ENCODE measurements at places on chromosomes 13 and 19.
A peak's percentile ranks its signal among the peaks of the same experiment; 100 is the strongest.

DNA sequence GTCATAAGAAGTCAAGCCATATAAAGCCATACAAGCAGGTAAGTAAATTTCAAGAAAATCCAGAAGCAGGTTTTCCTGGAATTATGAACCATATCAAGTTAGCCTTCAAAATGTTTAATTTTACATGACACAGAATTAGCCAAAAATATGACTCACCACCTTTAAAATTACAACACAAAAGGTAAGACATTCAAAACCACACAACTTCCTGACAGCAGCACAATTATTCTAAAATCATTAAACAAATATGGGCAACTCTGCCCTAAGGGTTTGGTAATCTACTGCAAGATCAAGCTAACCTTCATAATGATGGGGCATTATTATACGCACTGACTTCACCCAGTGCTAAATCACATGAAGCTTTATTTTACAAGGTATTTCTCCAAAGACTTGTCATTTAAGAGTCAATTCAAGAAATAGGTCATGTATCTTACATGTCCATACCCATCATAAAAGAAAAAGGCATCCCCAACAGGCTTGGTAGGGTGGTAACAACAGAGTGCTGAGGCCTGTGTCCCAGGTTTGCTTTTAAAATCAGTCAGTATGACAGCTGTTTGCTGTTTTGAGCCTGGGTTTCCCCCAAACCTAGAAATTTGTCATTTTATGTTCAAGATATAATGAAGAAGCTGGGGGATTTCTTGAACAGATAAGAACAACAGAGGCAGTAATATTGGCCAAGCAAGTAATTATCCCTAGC, 15.2 kb downstream of the RCBTB1 start:
- DNase-seq = no peak

DNA sequence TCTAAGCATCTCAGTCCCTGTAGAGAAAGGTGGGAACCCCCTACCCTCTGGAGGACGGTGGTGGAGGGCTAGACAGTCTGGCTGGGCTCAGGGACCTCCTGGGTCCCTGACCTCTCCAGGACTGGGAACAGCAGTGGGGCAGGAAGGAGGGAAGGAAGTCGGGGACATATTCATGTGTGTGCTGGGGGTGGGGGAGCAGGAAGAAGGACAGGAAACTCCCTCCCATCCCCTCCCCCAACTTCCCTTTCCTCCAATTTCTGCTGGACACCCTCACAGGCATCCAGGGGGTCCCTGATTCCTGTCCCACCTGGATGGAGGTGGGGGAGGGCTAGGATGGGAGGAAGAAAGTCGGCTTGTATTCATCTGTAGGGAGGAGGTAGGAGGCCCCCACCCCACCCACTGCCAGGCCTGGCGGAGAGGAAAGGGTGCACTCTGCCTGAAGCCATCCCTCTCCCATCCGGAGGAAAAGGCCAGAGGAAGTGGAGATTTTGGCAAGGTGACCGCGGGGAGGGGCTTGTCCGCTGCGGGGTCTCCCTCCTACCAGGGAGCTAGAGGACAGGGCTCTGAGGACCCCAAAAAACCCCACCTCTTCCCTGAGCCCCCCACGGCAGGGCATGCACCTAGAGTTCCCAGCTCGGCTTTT, 2.3 kb downstream of the NOVA2 start:
- DNase-seq = no peak

- DNase-seq = peak; percentile 73
These were observed 64.5 kb downstream of the CEBPG start for GRCh38 chr19:33437821-33438671.

- DNase-seq = no peak
These were observed 10.0 kb upstream of the ZNF443 start for GRCh38 chr19:12450844-12451243.

DNA sequence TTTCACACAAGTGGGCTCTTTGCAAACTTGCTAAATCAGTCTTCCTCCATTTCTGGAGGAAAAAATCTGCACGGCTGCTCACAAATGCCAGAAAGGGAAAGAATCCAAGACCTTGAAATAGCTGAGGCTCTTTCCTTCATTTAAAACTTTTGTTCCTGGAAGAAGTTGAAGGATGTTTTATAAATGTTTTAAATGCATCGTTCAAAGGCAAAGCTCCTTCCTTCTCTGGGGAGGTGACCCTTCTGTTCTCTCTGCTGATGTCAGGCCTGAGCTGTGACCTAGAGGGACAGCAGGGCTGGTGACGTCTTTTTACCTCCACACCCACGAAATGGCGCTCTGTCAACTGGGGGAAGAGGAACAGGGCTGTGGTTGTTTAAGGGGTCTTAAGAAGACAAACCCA, 376.4 kb upstream of the ZNF507 start:
- no peak for DNase-seq

GRCh38 chr13:97127842-97128241, 94.3 kb upstream of the MBNL2 start:
- no peak for DNase-seq

DNA sequence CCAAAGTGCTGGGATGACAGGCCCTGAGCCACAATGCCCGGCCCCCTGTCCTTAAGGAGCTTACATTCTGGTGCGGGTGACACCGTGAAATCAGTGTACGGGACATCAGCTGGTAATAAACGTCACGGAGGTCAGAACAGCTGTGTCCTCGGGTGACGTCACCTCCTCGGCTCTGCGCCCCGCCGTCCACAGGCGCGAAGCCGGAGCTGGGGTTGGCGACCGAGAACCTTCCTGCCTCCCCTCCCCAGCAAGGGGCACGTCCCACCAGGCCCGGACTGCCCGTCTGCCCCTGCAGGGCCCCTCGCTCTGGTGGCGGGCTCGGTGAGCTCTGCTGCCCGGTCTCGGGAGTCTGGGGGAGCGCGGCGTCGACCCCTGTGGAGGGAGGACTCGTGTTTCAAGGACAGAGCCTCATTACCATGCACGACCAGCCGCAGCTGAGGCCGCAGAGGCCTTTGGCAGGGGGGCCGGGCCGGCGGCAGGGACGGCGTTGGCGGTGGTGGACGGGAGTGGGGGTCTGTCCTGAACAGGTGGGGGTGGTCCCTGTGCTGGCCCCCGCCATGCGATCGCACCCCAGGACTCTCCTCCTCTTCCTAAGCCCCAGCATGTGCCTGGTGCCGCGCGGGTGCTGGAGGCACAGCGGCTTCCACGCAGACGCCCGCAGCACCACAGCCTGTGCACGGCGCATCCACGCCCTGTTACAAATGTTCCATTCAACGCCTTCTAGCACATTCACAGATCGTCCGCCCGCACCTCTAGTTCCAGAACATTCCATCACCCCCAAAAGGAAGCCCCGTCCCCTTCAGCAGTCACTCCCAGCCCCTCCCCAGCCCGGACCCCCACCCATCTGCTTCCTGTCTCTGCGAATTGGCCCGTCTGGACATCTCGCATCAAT, 5.4 kb downstream of the LINGO3 start:
- DNase-seq = no peak

- DNase-seq = no peak
These were observed 105.9 kb upstream of the GJB6 start for GRCh38 chr13:20337884-20338551.

- DNase-seq = peak; percentile 16
These were observed 16.3 kb upstream of the GSX1 start for GRCh38 chr13:27775943-27776342.

DNA sequence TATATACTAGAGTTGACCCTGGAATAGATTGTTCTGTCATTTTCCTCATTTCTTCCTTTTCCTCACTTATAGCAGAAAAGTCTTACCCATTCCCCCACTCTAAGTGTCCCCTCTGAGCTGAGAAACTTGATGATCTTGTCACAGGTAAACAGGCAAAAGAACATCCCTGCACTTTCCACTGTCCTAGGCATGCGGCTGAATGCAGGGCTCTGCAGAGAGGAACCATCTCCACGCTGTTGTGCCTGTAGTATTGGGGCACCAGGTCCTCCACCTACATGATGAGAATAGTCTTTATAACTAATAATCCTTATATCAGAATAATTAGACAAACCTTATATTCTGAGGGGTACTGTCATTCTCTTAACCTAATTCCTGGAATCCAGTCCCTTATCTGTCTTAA, 211.3 kb downstream of the RBM26 start:
- no peak for DNase-seq

DNA sequence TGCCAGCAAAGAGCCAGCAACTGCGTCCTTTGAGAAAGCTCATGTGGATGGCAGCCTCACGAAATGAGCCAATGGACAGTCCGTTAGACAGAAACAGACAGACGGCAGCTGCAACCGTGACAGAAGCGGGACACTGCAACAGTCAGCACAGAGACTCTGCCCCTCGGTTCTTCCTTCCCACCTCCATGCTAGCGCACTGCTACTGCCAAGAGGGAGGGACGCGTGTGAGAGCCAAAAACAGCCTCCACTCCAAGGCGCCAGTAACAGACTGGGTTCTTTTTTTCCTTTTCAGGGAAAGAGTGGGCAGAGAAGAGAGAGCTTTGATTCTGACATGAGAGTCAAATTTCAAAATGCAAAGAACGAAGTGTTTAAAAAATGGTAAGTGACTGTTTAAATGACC, 77.5 kb downstream of the SERP2 start:
- no peak for DNase-seq

GRCh38 chr13:99722338-99722818, 221.1 kb downstream of the TM9SF2 start:
- DNase-seq = no peak

DNA sequence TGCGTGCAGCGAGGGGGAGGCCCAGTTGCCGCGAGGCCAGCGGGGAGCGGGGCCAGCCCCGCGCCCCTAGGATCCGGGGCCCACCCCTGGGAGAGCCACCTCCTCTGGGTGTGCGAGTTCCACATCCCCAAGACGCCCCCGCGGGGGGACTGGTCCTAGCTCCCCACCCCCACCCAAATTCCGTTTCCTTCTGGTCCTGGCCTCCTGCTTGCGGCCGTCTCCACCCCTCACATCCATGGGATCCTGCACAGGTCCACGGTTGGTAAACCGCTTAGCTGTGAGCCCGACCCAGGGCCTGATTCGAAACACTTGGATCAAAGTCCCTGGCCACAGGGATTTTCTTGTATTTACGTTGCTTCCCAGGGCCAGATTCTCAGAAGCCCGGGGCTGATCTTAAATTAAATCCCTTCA, 324 bp upstream of the FBXO17 start:
- no peak for DNase-seq

DNA sequence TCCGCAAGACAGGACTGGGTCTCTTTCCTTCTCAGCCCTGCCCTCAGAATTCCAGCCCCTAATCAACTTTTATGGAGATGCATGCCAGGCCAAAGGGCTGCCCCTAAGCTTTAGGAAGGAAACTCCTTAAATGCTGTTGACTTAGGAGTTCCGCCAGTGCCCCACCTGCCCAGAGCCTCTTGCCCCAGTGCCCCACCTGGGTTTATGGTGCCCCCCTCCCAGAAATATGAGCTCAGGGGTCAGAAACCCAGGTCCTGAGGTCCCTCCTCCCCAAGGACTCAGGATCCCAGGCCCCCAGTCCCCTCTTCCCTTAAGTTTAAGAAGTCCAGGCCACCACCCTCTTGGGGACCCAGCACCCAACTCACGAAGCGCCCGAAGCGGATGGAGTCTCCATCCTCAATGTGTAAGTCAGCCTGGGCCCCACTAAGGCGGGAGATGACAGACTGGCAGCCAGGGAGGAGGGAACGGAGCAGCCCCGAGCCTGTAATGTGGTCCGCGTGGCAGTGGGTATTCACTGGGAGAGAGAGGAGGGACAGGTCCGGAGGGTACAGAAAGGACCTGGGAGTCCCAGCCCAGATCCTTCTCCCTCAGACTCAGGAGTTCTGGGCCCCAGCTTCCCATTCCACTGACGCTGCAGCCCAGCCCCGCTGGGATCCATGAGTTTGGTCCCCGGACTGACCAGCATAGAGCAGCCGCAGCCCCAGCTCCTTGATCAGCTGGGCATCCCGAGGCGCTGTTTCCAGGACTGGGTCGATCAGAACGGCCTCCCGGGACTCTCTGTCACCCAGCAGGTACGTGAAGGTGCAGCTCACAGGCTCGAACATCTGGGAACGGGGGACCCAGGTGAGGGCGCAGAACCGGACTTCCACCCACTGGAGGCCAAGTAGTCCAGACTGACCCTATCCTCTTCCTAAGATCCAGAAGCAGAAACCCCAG, 897 bp downstream of the ETHE1 start:
- DNase-seq = no peak

DNA sequence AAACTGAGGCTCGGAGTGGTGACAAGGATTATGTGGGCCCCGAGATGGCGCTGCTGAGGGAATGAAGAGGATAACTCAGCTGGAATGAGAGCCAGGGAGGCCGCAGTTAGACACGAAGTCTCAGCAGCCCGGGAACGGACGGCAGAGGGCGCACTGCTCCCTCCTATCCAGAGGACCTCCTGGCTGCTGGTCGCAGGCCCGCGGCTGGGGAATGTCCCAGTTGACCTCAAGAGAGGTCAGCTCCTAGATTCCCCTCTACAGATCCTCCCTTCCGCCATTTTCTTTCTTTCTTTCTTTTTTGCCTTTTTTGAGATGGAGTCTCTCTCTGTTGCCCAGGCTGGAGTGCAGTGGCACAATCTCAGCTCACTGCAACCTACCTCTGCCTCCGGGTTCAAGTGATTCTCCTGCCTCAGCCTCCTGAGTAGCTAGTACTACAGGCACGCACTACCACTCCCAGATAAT, 24.1 kb upstream of the ASPDH start:
- DNase-seq = peak; percentile 37

DNA sequence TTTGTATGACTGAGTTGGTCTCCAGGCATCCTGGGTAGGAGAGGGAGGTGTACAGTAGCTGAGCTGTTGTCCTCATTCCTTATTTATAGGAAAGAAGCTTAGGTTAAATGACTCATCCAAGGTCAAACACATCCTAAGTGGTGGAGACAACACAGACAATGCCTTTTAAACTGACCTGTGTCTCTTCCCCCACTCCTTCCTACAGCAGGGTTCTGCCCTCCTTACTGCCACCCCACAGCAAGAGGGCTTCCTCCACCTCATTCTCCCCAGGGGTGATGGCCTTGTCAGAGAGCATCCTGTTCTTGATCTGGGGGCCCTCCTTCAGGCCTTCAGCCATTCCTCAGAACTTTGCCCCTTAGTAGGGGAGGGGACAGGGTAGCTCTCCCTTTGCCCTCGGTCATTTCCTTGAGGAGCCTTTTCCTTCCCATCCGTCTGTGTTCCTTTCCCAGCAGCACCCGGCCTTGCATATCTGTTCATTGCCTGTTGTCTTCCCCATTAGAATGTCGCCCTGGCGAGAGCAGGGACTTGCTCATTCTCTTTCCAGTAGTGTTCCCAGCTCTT, 48.2 kb upstream of the GPI start:
- DNase-seq = no peak

DNA sequence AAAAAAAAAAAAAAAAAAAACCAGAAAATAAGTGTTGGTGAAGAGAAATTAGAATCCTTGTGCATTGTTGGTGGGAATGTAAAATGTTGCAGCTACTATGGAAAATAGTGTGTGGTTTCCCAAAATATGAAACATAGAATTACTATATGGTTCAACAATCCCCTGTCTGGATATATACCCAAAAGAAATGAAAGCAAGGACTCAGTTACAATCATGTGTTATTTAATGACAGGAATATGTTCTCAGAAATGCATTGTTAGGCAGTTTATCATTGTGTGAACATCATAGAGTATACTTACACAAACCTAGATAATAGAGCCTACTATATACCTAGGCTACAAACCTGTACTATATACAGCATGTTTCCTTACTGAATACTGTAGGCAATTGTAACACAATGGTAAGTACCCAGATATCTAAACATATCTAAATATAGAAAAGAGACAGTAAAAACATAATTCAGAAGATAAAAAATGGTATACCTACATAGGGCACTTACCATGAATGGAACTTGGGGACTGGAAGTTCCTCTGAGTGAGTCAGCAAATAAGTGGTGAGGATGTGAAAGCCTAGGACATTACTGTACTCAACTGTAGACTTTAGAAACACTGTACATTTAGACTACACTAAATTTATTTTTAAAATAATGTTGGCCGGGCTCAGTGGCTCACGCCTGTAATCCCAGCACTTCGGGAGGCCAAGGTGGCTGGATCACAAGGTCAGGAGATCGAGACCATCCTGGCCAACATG, 25.7 kb upstream of the SLC7A1 start:
- no peak for DNase-seq

GRCh38 chr13:99176309-99177276, 24.1 kb upstream of the UBAC2 start:
- peak; percentile 80 for DNase-seq
